ENCODE measurements at places on chromosomes 3 and 15.

GRCh38 chr3:66463054-66463631 is 37.7 kb downstream of the LRIG1 start:
- DNase-seq = no peak

DNA sequence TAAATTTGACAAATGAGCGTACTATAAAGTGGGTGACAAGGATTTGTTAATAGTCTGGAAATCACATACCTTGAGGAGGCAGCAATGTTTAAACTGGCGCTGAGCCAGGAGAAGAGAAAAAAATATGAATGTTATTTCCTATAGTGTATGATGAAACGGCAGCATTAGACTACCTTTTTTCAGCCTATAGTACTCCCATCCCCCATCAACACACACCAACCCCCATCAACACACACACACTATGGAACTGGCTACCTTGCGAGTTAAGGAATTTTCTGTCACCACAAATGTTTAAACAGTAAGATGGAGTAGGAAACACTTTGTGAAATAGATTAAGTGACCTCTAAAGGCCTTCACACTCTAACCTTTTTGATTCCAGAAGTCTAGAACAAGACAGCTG is 46.8 kb upstream of the ZCWPW2 start:
- no peak for DNase-seq

GRCh38 chr3:172751175-172751704 is 714 bp downstream of the ECT2 start:
- peak; percentile 81 for DNase-seq

DNA sequence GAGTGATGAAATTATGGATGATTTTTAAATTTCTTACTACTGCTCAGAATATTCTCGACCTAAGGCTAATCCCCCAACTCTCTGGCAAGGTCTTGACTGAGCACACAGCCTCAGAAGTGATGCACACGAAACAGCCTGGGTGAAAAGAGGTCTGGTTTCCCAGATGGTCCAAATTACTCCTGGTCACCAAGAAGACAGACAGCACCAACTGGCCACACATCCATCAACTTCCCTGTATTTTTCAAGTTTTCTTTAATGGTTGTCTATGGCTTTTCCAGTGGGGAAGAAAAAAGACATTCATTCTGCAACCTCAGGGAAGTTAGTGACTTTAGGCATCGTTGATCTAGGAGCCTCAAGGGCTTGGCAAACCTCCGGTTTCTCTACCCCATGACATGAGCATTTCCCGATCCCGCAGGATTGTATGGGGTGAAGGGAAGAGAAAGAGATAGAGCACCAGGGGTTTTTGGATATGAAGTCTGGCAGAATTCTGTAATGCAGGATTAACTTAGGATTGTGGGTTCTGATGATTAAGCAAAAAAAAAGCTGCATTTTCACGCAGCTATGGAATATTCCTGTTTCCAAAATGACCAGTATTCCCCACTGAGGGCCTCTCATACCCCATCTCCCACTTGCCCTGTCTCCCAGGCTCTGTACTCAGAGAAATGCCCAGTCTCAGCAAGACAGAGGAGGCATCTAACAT is 62.2 kb downstream of the UMPS start:
- no peak for DNase-seq

DNA sequence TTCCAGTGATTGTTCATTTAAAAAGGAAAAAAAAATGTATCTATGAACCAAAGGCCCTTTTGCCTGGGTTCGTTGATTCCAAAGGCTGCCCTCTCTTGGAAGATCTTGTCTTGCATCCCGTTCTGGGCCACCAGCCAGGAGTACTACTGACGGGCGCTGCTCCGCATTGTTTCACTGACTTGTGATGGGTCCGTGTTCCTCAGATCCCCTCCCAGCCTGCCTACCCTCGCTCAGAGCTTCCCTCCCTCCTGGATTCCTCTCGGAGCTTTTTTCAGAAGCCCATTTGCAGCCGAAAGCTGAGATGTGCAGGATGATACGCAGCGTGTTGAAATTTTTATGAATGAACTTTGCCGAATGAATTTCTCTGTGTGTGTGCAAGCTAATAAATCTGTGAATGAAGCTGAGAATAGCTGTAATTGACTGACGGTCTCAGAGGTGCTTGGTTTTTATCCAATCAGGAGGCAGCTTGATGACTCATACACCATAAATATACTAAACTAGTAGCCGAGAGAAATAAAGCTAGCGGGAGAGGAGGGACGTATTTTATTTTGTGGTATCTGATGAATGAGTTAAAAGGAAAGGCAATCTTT is at the start of gene SHC4:
TSS of gene SHC4 (minus strand) at position 396 of the 590 bp plus-strand sequence. CDS start 904 bp downstream, outside the sequence.
- DNase-seq = peak; percentile 70

DNA sequence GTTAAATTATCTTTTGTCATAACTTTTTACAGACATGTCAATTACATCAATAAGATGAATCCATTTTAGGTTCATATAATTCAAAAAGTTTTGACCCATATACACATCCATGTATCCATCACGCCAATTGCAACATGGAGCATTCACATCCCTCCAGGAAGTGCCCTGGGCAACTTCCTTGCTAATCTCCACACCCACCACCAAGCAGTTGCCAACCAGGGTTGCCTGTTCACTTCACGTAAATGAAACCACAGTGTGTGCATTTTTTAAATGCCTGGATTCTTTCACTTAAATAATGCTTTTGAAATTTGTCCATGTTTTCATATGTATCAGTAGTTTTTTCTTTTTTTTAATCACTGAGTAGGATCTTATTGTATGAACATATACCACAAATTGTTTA is 40.7 kb upstream of the LYZL4 start:
- DNase-seq = no peak

- DNase-seq = no peak
Measured at GRCh38 chr15:66789029-66790025, 87.3 kb downstream of the SMAD6 start.

GRCh38 chr3:178084938-178085816 is 451.1 kb upstream of the KCNMB2 start:
- DNase-seq = peak; percentile 99

GRCh38 chr3:158801696-158802408 is at the start of gene MFSD1:
MFSD1 (plus strand) TSS chr3:158802054; CDS start chr3:158802153, 99 bp downstream.
- DNase-seq = peak; percentile 92

GRCh38 chr3:191324936-191325335 is 4.3 kb upstream of the CCDC50 start:
- DNase-seq = no peak

DNA sequence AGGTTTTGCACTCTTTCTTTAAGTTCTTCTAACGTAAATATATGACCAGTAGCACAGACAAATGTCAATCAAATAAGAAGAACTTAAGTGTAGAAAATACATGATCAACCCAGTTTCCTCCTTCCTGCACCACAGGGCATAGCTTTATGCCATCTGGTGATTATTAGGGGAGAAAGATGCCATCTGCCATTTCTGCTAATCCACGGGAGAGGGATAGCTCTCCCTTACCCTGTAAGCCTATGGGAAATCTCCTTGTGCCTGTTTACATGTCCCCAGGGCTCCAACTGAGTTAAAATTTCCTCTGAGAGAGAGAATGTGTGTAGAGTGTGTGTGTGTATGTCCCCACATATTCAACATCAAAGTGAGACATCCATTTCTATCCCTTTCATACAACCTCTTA is 135.9 kb downstream of the RSL24D1 start:
- DNase-seq = no peak

DNA sequence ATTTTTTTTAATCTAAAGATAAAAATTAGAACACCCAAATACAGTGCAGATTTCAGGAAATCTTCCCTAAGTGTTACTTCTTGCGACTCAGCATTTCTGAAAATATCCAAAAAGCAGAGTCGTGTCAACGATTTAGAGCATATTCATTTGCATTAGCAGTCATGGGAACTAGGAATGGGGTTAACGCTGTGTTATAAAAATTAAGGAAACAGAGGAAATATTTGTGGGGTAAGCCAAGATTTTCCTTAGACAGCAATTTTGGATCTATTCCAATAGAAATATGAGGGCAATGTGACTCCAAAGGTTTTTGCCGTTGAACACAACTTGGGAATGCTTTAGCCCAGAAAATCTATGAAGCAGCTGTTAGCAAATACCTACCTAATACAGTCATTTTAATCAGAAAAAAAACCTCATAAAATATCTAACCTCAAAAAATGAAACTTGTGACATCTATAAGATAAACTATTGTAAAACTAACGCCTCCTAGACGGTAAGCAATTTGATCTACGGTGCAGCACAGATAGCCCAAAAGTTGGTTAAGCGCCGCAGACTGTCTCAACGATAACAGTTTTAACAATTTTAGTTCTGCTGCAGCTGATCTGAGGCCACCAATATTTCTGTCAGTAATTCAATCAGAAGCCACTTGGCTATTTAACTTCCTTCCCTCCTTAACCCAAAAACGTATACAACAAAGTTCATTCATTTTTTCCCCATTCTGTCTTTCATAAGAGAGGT is 5.8 kb upstream of the ATP11B start:
- DNase-seq = no peak

DNA sequence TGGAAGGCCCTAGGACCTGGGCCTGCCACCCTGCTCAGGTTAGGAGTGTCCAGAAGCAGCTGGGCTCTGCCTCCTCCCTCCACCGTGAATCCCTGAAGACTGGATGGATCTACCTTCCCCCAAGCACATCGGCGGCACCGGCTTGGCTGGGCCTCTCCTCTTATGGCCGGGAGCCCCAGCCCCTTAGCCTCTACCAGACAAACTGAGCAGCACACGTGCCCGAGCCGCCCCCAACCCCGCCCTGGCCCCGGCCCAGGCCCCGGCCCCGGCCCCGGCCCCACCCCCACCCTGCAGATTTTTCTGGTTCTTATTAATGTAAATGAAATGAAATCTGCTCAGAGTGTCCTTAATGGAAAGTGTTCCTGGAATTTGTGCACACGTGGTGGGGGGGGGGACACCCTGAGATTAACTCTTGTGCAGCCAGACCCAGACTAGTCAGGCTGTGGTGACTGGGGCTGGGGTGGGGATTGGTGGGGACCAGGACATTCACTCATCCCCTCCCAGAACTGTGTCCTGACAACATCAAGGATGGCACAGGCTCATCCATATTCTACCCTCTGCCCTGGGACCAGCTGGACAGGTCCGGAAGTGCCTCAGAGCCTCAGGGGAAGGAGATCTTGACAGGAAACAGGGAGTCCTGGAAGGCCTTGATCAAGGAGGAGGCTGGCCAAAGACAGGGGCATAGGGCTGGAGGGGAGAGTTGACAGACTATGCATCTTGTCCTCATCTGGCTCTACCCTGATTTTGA is 30.9 kb upstream of the SEMA3F start:
- no peak for DNase-seq

DNA sequence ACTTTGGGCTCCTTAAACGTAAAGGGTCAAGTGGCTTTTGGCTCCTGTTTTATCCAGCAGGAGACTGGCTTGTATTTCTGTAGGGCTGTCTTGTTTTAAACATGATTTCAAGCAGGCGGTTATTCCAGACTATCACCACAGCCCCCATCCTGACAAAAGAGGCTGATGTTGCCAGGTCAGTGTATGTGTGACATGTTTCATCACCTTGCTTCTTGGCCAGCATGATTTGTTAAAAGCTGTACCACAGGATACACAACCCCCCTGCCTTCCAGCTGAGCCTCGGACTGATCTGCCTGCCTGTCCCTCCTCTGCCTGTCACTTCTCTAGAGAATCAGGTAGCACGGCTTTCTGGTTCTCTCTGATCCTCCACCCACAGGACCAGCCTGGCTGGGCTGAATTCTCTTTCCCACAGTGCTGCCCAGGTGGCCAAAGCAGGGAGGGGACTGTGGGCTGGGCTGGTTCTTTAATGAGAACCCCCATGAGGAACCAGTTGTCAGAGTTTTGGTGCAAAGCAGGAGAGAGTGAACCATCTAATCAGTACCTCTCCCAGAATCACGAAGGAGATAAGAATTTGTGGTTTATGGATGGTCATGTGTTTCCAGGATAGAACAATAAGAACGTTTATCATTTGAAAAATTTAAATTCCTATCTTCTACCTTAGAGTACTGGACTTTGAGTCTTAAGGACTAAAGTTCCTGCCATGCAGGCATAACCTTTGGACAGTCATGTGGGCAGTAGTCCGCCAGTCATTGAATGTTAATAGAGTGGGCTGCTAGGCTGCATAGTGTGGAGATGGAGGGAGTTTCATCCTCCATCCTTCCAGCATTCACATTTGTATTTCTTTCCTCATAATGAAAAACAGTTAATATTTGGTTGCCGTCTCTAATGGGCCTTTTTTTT is 8.8 kb downstream of the ABHD6 start:
- DNase-seq = no peak

GRCh38 chr15:69823223-69823907 is 274.4 kb downstream of the TLE3 start:
- DNase-seq = no peak

GRCh38 chr3:21893242-21893641 is 142.2 kb upstream of the ZNF385D start:
- DNase-seq = no peak

DNA sequence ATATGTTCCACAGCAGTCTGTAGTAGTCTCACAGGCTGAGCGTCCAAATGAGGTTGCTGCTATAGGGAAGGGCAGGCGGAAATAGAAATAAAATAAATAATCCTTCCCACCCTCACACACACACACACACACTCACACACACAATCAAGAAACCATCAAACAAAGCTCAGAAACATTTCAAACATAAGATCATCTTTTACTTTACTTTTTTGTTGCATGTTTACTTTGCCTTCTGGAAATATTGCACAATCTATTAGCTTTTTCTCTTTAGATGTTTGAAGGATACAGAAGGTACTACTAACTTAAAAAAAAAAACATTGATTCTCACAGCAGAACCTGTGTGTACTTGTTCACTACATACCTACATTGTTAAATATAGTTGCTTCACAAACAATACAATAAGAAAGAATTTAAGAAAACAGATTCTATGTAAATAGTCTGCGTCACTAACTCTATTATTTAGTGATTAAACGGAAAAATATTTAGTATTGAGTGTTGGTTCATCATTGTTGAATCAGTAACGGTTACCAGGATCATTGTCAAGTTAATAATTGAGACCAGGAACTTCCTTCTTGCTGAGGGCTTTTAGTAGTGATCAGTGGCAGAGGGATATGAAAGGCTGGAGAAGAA is 20.5 kb downstream of the ALCAM start:
- DNase-seq = no peak

DNA sequence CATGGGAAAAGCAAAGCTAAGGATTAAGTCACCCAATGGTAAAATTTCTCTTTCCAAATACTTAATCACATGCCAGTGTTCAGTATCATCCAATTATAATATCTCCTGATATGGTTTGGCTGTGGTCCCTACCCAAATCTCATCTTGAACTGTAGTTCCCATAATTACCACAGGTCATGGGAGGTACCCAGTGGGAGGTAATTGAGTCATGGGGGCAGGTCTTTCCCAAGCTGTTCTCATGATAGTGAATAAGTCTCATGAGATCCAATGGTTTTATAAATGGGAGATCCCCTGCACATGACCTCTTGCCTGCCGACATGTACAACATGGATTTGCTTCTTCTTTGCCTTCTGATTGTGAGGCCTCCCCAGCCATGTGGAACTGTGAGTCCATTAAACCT is 26.1 kb upstream of the NMB start:
- DNase-seq = no peak

DNA sequence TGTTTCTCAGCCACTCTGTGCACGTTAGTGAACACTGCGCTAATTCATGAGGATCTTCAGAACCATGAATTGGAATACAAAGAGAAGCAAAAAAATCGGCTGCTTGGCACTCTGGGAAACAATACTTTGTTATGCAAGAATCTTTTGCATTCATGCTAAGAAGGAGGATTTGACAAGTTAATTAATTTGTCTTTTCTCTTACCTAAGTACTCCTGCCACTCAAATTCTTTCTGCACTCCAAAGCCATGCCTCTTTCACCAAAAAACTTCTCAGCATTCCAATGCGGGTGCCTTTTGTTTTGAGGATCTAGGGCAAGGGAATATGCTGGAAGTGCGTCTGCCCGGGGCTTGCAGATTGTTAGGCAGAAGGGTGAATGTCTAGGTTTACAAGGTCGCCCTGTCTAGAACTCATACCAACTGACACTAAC is 11.3 kb upstream of the KAT2B start:
- no peak for DNase-seq

- DNase-seq = no peak
Measured at GRCh38 chr3:62531981-62532380, 158.6 kb upstream of the FEZF2 start.

Data from NCI-H1105 treated with DMSO at 0.1 percent for 48 hours (cell line).